GM23338 (cell line): ENCODE measurements at places on chromosomes 12 and 14. TPM values are rescaled to one million over a fixed set of nuclear protein-coding genes. Genes with fewer than 3 reads are reported as not detected.

GRCh38 chr12:26378711-26379110 lies 183.3 kb downstream of the SSPN start:
- DNase-seq, result no peak
- H3K4me3 ChIP-seq, result no peak overlapping the region
- no peaks in the 10 kb centered on the region for H3K4me1 ChIP-seq
- peaks cover 2% of the 10 kb centered on the region; the same call in 1 of the 2 replicates for H3K36me3 ChIP-seq
- no peaks in the 10 kb centered on the region for H3K27me3 ChIP-seq

- H3K27ac ChIP-seq, result no peak overlapping the region
- no peak for DNase-seq
- H3K36me3 ChIP-seq, result no peaks in the 10 kb centered on the region
Measured at GRCh38 chr12:50120521-50120920, 8.5 kb downstream of the COX14 start.

DNA sequence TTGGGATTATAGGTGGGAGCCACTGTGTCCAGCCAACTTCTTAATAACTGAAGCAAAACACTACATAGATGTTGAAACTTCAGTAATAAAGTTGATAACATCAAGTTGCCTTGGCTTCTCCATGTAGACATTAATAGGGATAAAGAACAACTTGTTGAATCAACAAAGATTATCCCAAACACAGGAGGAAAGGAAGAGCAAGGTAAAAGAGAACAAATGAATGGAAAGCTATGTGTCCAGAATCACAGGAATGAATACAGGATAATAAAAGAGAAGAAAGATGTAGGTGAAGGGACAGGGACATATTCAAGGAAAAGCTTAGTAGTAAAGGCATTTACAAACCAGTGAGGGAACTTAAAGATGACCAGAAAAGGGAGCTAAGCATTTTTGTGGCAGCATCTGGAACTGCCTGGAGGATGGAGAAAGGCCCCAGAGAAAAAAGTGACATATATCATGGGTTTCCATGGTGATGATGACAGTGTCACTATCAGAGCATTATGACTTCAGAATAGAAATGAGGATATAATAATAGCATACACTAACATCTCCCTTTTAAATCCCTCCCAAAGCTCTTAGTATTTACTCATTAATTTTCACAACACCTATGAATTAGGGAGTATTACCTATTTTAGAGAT lies 24.0 kb upstream of the MDM1 start:
- H3K4me3 ChIP-seq, result no peak overlapping the region
- H3K4me1 ChIP-seq, result peaks cover 6% of the 10 kb centered on the region
- DNase-seq, result no peak
- H3K36me3 ChIP-seq, result no peaks in the 10 kb centered on the region

The NTS gene
- total RNA-seq, result 16.2 and 17.1 TPM in 2 replicates

The OVCH1 gene
- not detected in 2 replicates for total RNA-seq

- no peak overlapping the region for H3K27ac ChIP-seq
- DNase-seq, result no peak
- H3K27me3 ChIP-seq, result no peaks in the 10 kb centered on the region
Measured at GRCh38 chr14:90103808-90104207, 42.0 kb downstream of the KCNK13 start.

GRCh38 chr14:100593751-100594624 lies 6.8 kb upstream of the BEGAIN start:
- H3K27me3 ChIP-seq, result no peaks in the 10 kb centered on the region
- H3K4me3 ChIP-seq, result no peak overlapping the region
- H3K36me3 ChIP-seq, result no peaks in the 10 kb centered on the region
- no peak for DNase-seq

The NXPH4 gene
- 1.5 and 4.5 TPM in 2 replicates for total RNA-seq

The SCNN1A gene
- total RNA-seq, result 125 and 134 TPM in 2 replicates

GRCh38 chr12:126106706-126107105 lies 1041.5 kb downstream of the AACS start:
- DNase-seq, result no peak
- H3K27me3 ChIP-seq, result no peaks in the 10 kb centered on the region
- H3K27ac ChIP-seq, result no peak overlapping the region
- no peaks in the 10 kb centered on the region for H3K4me1 ChIP-seq

DNA sequence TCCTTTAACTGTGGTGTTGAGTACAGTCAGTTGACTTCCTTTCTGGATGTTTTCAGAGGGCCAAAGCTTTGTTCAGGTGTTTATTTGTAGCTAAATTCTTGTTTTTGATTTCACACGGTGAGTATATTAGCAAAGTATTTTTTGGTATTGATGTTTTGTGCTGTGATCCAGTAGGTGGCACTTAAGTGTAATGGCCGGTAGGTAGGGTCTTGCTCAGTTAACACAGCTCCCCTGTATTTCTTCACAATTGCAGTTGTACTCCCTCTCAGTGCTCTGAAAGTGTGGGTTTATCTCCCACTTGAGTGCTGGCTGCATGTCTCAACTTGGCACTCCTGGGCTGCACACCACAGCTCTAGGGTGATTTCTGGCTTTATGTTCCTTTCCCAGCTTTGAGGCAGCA lies 339.5 kb downstream of the AEBP2 start:
- H3K4me1 ChIP-seq, result no peaks in the 10 kb centered on the region; the same call in 1 of the 2 replicates
- no peak for DNase-seq
- no peak overlapping the region for H3K27ac ChIP-seq
- no peaks in the 10 kb centered on the region for H3K27me3 ChIP-seq

The MYRFL gene
- 0.82 and 2.3 TPM in 2 replicates for total RNA-seq

- no peak for DNase-seq
- H3K27ac ChIP-seq, result no peak overlapping the region
- no peaks in the 10 kb centered on the region for H3K27me3 ChIP-seq
- no peaks in the 10 kb centered on the region; the same call in 1 of the 2 replicates for H3K36me3 ChIP-seq
- H3K4me1 ChIP-seq, result peaks cover 16% of the 10 kb centered on the region
- H3K4me3 ChIP-seq, result no peak overlapping the region
Measured at GRCh38 chr12:121288986-121289385, 7.5 kb downstream of the CAMKK2 start.

The LRP1-AS gene
- total RNA-seq, result not detected in 2 replicates

DNA sequence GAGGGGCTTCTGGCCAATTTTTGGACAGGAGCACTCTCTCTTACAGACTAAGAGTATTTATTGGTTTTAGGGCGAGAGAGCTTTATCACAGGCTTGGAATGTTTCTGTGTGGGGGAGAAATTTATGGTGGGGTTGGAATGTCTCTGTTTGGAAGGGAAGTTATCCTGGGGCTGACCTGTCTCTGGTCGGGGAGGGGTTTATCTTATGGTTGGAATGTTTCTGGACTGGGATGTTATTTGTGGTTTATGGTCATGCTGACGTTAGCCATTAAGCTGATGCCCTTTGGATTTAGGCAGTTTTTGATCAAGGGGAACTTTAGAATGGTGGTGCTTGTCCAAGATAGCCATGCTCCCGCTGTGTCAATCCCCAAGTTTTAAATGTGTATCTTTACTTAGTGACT lies 614.8 kb downstream of the DIO2 start:
- no peaks in the 10 kb centered on the region for H3K27me3 ChIP-seq
- H3K4me3 ChIP-seq, result no peak overlapping the region
- peaks cover 6% of the 10 kb centered on the region; the same call in 1 of the 2 replicates for H3K36me3 ChIP-seq
- H3K4me1 ChIP-seq, result no peaks in the 10 kb centered on the region
- no peak overlapping the region for H3K27ac ChIP-seq
- no peak for DNase-seq

- peaks cover 28% of the 10 kb centered on the region for H3K4me1 ChIP-seq
- H3K4me3 ChIP-seq, result no peak overlapping the region
- no peak for DNase-seq
- no peaks in the 10 kb centered on the region for H3K27me3 ChIP-seq
Measured at GRCh38 chr14:77343662-77344061, 22.8 kb downstream of the GSTZ1 start.

DNA sequence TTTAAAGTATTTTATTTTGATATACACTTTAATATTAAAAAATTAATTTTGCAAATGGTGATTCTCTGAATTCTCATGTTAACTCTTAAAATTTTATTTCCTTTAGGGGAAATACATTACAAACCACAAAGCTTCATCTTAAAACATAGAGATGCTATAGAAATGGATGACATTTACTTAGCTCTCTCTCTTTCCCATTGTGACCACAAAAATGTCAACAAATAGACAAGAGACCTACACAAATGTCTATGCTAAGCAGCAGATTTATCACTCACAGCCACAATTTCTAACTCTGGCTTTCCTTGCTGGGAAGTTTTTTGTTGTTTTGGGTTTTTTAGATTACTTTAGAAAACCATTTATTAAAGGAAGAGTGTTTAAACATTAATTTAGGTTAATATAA lies 19.9 kb upstream of the PHC1 start:
- H3K4me3 ChIP-seq, result no peak overlapping the region
- no peak overlapping the region for H3K27ac ChIP-seq
- H3K27me3 ChIP-seq, result no peaks in the 10 kb centered on the region

The ZDHHC22 gene
- total RNA-seq, result 29.3 and 32.1 TPM in 2 replicates

DNA sequence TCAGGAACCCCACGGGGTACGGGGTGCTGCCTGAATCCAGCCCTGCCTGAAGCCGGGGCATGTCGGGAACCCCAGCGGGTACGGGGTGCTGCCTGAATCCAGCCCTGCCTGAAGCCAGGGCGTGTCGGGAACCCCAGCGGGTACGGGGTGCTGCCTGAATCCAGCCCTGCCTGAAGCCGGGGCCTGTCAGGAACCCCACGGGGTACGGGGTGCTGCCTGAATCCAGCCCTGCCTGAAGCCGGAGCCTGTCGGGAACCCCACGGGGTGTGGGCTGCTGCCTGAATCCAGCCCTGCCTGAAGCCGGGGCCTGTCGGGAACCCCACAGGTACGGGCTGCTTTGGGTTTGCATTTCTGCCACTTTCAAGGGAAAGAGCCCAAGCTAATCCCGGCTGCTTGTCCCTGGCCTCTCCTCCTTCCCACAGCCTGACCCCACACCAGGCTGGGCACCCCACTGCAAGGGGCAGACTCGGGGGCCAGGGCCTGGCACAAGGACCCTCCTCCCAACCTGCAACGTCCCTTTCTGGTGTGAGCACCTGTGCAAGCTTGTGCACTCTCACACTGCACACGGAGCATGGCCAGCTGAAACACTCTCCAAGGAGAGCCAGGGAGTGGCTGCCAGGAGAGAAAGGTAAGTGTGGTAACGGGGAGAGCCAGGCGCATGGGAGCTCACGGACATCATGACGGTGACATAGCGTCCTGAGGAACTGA lies 5.6 kb upstream of the FBRSL1 start:
- H3K36me3 ChIP-seq, result no peaks in the 10 kb centered on the region
- peaks cover 7% of the 10 kb centered on the region for H3K4me1 ChIP-seq
- H3K27ac ChIP-seq, result no peak overlapping the region
- H3K27me3 ChIP-seq, result peaks cover 90% of the 10 kb centered on the region

The ZNF410 gene
- total RNA-seq, result 20.4 and 31.7 TPM in 2 replicates

DNA sequence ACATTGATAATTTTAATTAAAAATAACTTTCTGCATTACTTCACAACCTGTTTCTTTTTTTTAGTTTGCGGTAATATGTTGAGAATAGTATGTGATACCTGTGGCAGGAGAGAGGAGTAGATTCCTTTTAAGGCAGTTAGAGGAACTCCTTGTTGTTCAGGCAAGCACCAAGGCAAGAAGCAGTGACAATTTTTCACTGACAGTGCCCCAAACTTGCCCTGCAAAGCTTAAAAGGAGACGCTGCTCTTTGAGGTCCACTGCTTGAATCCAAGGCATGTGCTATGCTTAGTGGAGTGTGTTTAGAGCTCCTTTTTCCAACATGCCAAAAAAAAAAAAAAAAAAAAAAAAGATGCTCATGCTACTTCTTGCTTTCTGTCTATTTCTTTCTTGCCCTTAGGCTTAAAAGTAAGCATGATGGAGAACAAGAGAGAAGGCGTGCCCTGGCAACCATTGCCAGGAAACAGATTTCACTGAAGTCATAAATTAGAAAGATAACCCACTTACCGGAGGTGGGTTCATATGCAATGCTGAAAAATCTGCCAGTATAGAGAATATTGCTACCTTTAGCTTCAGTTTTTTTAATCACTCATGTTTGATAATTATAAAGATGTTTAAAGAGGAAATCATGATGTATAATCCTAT lies 58.3 kb upstream of the DYRK2 start:
- H3K27ac ChIP-seq, result no peak overlapping the region
- no peak for DNase-seq
- H3K4me3 ChIP-seq, result no peak overlapping the region
- H3K4me1 ChIP-seq, result peaks cover 6% of the 10 kb centered on the region; the same call in 1 of the 2 replicates
- H3K36me3 ChIP-seq, result no peaks in the 10 kb centered on the region

The ABCD2 gene
- total RNA-seq, result 0.04 TPM in 1 of 2 replicates, not detected in the other

DNA sequence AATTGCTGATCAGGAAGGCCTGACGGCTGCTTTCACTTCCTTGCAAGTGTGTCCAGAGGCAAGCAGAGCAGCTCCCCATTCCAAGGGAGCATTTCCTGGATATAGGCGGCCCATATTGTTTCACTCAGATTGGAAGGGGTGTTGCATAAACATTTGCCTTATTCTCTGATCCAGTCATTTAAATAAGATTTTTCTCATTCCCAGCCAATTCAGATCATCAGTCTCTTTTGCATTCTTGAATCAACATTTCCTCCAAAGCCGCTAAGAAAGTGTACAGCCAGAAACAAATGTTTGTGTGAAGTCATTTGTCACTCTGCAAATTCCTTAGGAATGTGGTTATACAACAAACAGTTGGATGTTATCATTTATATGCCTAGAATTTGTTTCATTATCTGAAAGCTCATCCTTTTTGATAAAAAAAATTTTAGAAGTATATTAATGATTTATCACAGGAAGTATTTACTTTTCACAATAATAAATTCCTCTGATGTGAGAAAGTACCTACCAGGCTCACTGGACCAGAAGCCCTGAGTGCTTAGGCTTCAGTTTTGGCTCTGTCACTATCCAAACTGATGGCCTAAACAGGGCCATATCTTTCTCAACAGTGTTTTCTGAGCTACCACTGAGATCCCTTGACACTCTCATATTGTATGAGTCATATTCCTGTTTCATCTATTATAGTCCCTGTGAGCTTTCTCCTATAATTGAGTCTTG lies 379.6 kb downstream of the CCDC91 start:
- no peaks in the 10 kb centered on the region for H3K27me3 ChIP-seq
- no peaks in the 10 kb centered on the region for H3K4me1 ChIP-seq
- no peak overlapping the region for H3K27ac ChIP-seq

DNA sequence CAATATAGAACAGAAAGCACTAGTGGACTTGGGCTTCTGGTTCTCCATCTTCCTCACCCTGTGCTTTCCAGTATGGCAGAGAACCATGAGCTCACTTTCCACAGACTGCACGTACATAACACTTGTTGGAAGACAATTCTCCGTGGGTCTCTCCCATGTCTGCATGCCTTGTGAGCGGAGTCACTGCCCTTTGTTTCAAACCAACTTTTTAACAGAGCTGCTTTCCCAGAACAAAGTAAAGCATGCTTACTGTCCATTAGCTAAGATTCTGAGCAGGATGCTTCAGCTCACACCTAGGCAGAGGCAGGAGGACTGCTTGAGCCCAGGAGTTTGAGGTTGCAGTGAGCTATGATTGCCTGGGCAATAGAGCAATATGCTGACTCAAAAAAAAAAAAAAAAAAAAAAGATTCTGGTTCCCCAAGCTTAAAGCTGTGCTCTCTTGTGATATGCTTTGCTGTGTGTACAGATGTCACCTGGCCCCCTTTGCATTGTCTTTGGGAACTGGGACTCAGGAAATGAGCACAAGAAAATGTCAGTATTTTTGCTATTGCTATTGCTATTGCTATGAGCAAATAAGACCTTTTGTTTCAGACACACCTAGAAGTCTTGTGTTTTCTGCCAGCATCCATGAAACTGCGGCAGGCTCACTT lies 54.6 kb upstream of the PTGR2 start:
- H3K27me3 ChIP-seq, result no peaks in the 10 kb centered on the region
- no peaks in the 10 kb centered on the region; the same call in 1 of the 2 replicates for H3K4me1 ChIP-seq
- H3K27ac ChIP-seq, result no peak overlapping the region
- no peaks in the 10 kb centered on the region for H3K36me3 ChIP-seq
- H3K4me3 ChIP-seq, result no peak overlapping the region

- no peak for DNase-seq
- H3K4me1 ChIP-seq, result no peaks in the 10 kb centered on the region
- H3K4me3 ChIP-seq, result no peak overlapping the region
- H3K27me3 ChIP-seq, result no peaks in the 10 kb centered on the region
Measured at GRCh38 chr12:87059231-87059630, 803.0 kb upstream of the MGAT4C start.

The MNAT1 gene
- total RNA-seq, result 51.6 and 75.3 TPM in 2 replicates
